ENCODE measurements at places on chromosomes 4 and X.

GRCh38 chr4:6493658-6494304 is 21.4 kb upstream of the PPP2R2C start:
- peak; percentile 18 for DNase-seq

GRCh38 chr4:127634181-127634580 is 1.4 kb downstream of the INTU start:
- DNase-seq: no peak

DNA sequence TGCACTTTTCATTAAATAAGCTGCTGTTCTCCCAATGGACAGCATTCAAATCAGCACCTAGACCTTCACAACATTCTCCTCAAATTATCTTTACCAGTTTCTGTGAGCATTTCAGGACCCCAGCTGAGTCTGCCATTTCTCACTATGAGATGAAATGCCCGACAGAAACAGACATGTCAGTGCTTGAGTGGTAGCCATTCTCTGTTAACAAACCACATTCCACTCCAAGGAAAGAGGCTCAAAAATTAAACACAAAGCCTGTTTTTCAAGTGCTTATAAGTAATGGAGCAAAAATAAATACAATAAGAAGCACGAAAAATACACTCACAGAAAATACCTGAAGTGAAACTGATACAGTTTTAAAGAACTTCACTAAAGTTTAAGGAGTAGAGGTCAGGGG is 320.2 kb upstream of the PRPS2 start:
- no peak for DNase-seq

GRCh38 chr4:2871466-2871865 is 27.8 kb downstream of the ADD1 start:
- DNase-seq: no peak

DNA sequence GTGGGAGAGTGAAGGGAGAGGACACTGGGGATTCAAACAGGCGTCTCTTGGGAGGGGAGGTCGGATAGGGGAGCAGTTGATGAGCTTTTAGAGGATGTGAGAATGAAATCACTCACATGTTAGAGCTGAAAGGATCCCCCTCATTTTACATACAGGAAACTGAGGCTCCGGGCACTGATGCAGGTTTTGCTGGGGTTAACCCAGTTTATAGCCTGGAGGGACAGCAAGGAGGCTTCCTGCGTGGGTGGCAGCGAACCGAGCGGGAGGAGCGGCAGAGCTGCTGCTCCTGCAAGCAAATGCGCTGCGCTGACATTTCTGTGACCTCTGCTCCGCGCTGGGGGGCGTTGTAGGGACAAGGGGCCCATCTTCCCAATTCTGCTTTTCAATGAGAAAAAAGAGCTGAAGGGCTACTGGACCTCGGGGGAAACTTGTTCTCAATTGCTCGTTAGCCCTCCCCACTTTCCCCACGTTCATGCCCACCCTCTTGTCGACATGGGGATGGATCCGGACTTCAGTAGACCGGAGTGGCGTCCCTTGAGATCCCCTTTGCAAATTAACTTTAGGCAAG is 1.2 kb upstream of the NEUROG2 start:
- DNase-seq: no peak

- no peak for DNase-seq
These were observed 42.2 kb upstream of the HPGD start for GRCh38 chr4:174564529-174564928.

DNA sequence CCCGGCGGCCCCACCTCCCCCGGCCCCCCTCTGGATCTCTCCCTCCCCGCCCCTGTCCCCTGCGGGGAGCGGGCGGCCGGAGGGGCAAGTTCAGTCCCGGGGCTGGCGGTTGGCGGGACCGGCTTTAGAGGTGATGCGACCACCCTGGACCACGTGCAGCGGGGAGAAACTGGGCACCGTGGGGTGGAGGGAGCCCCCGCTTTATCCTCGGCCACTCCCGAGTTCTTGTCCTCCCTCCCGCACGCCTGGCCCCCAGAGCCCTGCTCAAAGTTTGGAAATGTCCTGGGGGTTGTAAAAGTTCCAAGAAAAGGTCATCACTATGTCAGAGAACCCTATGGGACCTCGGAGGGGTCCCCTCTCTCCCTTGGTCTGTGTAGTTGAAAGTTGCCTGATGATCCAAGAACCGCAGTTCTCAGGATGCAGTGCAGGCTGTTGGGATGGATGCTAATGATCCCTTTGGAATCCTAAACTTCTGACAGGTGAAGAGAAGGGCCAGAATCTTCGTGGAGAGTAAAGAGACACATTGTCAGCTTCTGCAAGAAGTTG is 411 bp upstream of the VEGFC start:
- DNase-seq: no peak

GRCh38 chr4:94455081-94455480 is 3.3 kb downstream of the PDLIM5 start:
- DNase-seq: no peak

GRCh38 chr4:156505341-156505955 is 466.2 kb downstream of the PDGFC start:
- no peak for DNase-seq

- no peak for DNase-seq
These were observed 35.1 kb downstream of the PSAPL1 start for GRCh38 chr4:7399440-7400234.

DNA sequence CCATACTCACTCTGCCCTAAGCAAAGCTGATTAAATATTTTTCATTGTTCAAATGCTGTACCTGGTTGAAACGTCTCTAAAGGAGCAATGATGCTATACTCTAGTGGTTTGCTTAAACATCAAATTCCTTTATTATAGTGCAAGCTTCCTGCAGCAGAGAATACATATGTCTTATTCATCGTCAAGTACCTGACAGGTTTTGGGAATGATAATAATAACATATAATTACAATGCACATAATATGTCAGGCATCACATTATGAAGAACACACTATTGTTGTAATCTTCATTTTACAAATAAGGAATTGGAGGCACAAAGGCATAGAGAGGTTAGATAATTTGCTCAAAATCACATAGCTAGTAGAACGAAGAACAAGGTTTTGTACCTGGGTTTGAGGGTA is 151.6 kb downstream of the GRIA2 start:
- no peak for DNase-seq

DNA sequence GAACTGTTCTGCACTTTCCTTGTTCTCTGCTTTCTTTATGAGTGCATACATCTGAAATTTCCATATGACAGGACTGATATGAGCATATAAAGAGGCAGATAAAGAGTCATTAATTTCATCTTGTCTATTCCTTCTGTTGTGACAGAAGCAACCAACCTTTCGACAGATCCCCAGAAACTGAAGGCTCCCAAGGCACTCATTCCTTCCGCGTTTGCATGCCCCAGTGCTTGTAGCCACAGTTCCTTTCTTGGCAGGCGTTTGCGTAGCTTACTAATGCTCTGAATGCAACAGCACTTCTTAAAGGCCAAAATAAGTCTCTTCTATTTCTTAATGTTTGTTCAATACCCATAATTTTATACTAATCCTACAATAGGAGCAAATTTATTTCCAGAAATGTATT is 94.0 kb upstream of the TBL1X start:
- no peak for DNase-seq

DNA sequence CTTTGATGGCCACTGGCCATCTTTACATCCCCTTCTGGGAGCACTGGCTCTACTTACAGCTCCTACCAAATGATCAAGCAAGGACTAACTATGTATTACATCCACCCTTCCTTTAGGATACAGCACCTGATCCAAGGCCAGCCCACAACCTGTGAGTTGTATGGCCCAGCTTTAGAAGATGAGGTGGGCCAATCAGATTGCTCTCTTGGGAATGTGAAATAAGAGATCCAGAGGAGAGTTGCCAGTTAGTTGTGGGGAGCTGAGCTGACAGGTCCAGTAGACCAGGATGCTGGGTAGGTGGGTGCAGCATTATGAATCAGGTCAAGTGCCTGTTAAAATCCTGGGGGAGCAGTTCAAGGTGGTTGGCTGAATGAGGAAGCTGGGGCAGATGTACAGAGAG is 111.5 kb downstream of the GNL3L start:
- DNase-seq: no peak

- no peak for DNase-seq
These were observed 54.0 kb downstream of the ADRA2C start for GRCh38 chr4:3820016-3820805.

- DNase-seq: no peak
These were observed 17.5 kb downstream of the STX18 start for GRCh38 chr4:4524364-4524763.

GRCh38 chr4:131526686-131527085 is 1622.4 kb upstream of the PCDH10 start:
- DNase-seq: no peak

DNA sequence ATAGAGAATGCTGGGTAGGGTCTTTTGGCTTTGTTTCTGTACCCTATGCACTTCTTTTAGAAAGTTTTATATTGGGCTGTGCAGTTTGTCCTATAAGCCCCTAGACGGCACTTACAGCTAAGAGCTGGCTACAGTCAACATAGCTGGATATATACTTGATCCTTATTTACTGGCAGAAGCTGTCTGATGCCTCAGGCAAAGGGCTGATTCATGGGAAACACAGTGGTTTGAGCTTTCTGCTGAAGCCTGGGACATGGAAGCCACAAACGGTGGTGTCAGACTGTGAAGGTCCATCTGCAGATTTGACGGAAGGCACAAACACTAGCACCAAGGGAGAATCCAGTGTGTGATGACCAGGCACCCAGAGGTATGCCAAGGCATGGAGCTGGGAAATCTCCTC is 608.4 kb downstream of the ANKRD50 start:
- no peak for DNase-seq

GRCh38 chr4:119623025-119623424 is 5.6 kb downstream of the PDE5A start:
- DNase-seq: no peak

DNA sequence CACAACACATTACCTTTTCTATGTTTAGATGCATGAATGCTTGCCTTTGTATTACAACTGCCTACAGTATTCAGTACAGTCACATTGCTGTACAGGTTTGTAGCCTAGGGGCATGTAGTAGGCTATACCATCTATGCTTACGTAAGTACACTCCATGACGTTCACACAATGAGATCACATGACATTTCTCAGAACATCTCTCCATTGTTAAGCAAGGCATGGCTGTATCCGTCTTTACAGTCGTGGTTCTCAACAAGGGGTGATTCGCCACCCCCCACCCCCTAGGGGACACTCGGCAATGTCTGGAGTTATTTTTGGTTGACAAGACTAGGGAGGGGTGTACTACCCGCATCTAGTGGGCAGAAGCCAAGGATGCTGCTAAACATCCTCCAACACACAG is 12.1 kb downstream of the CD99L2 start:
- DNase-seq: no peak

GRCh38 chrX:119236623-119237561 is 807 bp downstream of the PGRMC1 start:
- DNase-seq: no peak

GRCh38 chr4:41015016-41015675 is 199.2 kb downstream of the APBB2 start:
- DNase-seq: no peak

GRCh38 chrX:8042304-8042703 is 115.1 kb upstream of the PNPLA4 start:
- peak; percentile 38 for DNase-seq

DNA sequence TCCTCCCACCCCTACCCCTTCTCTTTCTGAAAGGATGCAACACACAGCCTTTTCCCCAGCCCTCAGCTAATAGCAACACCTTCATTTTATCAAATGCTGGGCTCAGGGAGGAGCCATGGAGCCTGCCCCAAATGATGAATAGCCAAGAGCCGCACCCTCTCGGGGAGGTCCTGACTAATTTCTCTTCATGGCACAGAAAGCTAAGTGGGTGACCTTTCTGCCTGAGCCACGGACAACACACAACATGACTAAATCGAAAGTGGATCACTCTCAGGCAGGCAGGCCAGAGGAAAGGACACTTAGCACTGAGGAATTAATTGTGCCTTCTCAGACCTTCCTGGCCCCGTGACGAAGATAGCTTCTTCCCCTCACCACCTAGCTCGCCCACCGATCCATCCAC is 165.1 kb upstream of the RAI2 start:
- DNase-seq: no peak

GRCh38 chr4:151934766-151935165 is 174.0 kb upstream of the GATB start:
- DNase-seq: no peak

GRCh38 chr4:25878676-25879075 is 15.9 kb upstream of the SEL1L3 start:
- DNase-seq: no peak

DNA sequence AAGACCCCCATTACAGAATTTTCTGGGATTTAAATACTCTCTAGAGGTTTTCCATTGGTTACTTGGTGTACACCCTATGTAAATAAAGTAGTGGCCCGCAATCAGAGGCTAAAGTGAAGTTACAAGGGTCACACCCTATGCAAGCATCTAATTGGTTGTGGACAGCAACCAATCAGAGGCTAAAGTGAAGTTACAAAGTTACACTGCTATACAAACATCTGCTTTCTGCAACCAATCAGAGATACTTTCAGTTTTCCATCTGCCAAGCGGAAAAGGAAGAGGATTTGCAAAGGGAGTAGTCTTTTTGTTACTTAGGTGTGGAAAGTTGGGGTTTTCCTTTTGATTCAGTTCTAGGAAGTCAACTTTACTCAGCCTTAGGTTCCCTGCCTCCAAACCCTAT is 2.0 kb upstream of the ATRX start:
- no peak for DNase-seq

GRCh38 chr4:140170299-140170698 is 16.3 kb upstream of the MAML3 start:
- no peak for DNase-seq

DNA sequence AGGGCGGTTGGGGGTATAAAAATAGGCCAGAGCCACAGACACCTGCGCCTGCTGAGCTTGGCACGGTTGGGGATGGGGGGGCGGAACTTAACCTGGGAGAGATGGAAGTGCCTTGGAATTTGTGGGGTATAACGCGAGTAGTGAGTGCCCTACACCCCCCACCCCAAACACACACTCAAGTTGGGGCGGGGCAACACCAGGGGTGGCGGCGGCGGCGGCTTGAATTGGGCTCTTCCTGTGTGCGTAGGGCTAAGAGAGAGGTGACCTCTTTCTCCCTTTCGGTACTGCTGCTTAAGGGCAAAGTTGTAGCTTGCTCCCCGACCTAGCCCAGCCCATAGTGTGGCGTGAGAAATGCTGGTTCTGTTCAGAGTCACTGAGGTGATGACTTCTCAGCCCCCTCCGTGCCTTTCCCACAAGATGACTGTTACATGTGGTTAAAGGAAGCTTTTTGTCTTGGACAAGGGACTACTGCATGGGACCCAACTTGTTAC is 839 bp downstream of the STK26 start:
- no peak for DNase-seq

- DNase-seq: no peak
These were observed 32.1 kb downstream of the FBXW7 start for GRCh38 chr4:152503653-152504290.

GRCh38 chr4:94892051-94892450 is 134.3 kb downstream of the BMPR1B start:
- DNase-seq: no peak

GRCh38 chrX:16042980-16043379 is 80.4 kb upstream of the GRPR start:
- no peak for DNase-seq

GRCh38 chr4:14767142-14767541 is 235.1 kb upstream of the CPEB2 start:
- DNase-seq: no peak
